ENCODE measurements at places on chromosomes 4 and X.

- DNase-seq: no peak
These were observed 79.2 kb upstream of the CLCN4 start for GRCh38 chrX:10077425-10078188.

DNA sequence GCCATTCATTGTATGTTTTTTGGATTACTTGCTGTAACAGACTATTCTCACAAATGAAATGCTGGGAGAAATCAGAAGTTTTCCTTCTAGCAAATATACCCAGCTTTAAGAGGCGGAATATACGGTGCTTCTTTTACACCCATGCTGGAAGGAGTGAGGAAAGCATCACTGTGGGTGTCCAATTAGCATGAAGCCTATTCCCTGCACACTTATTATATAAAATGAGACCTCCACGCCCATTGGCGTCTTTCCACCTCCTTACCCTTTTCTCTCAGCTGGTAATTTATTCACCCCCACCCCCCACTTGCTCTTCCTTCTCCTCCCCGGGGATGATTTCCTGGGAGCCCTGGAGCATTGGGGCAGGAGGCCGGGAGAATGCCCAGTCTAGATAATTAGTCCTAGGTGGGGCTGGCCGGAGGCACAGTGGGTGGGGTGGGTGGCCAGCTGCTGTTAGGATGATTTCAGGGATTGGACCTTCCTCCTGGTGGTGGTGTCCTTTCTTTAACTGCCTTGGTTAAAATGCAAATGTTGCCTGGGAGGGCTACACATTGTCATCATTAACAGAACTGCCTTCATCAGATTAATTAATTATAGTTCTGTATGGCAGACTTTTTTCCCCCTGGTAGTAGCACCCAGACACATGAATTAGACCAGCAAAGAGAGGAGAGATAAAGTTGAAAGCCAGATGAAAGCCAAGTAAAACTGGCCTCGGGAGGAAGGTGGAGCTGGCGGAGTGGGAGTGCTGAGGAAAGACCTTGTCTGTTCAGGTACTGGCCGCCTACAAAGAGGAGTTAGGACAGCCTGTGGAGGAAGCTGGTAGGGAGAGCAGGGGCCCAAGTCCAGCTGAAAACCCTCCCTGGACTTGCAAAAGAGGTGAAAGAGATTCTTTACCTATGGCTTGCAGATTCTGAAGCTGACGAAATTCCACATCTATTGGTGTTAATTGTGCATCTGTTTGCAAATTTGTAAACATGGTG is 11.4 kb downstream of the SHROOM2 start:
- no peak for DNase-seq

GRCh38 chr4:177376024-177376423 is 66.2 kb downstream of the AGA start:
- DNase-seq: peak; percentile 17

DNA sequence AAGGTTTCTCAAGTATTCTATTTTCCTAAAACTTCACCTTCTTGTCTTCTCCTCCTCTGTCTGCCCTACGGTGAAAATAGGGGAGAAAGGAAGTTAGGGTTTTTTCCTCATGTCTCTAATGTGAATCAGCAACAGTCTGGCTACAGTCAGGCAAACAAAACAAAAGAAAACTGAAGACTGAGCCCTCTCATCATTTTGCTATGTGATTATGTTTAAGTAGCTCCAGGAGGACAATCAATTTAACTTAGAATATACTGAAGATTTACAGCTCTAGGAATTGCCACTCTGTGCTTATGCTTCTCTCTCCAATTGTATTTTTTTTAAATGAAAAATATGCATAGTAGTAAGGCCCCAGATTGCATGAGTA is 316.2 kb downstream of the GPAT3 start:
- no peak for DNase-seq

GRCh38 chr4:53587135-53587534 is 4.2 kb downstream of the LNX1 start:
- no peak for DNase-seq

- no peak for DNase-seq
These were observed 16.9 kb downstream of the AASDH start for GRCh38 chr4:56370377-56370776.

Data from spinal cord (tissue), 10 donors.